ENCODE measurements at places on chromosomes 5 and 9.

GRCh38 chr5:127216898-127217675 lies 73.5 kb upstream of the MEGF10 start:
- DNase-seq: no peak

GRCh38 chr9:134372581-134373267 lies 46.5 kb downstream of the RXRA start:
- DNase-seq: no peak

GRCh38 chr5:96312383-96312782 lies 120.7 kb downstream of the PCSK1 start:
- DNase-seq: no peak

GRCh38 chr5:60010853-60011252 lies 117.3 kb upstream of the PDE4D start:
- DNase-seq: no peak

DNA sequence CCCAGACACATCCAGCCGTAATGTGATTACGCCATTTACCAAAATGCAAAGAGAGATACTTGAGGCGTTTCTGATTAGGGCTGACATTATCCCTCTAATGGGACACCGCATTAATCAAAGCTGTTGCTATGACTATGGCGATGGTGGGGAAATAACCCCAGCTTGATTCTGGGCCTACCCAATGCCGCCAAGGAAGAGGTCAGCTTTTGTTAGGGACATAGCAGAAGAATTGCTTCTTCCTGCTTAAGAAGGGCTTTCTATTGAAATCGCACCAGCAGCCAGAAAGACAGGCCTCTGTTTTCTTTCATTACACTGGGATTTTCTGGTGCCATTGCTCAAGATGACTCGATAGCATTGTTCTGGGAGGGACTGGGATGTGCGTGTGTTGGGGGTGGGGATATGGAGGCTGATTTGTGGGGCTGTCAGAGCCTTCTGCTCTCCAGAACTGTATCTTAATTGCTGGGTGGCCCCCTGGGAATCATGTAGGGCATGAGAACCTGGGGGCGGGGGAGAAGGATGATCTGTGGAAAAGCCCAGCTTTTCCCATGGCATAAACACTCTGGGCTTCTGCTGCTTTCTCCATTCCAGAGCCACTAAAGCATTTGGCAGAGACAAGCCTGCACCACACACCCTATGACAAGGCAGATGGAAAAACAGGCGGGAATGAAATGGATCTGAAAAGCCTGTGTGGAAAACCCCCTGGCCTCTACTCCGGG lies 106.5 kb upstream of the RAD23B start:
- DNase-seq: no peak

DNA sequence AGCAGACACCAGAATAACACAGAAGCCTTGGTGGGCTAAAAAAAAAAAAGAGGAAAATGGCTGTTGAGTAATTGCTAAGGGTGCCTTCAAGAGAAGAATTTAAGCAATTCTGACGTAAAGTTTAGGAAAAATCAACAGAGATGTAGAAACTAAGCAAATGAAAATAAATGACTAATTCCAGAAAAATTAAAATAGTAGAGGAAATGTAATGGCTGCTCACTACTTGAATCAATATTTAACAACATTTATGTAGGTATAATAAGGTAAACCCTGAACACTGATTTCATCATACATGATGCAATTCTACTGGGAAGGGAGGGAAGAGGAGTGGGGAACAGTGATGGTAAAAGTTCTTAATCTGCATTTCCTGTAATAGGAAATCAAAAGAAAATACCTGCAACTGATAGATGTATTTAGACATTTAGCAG lies 41.4 kb downstream of the PUM3 start:
- DNase-seq: no peak

DNA sequence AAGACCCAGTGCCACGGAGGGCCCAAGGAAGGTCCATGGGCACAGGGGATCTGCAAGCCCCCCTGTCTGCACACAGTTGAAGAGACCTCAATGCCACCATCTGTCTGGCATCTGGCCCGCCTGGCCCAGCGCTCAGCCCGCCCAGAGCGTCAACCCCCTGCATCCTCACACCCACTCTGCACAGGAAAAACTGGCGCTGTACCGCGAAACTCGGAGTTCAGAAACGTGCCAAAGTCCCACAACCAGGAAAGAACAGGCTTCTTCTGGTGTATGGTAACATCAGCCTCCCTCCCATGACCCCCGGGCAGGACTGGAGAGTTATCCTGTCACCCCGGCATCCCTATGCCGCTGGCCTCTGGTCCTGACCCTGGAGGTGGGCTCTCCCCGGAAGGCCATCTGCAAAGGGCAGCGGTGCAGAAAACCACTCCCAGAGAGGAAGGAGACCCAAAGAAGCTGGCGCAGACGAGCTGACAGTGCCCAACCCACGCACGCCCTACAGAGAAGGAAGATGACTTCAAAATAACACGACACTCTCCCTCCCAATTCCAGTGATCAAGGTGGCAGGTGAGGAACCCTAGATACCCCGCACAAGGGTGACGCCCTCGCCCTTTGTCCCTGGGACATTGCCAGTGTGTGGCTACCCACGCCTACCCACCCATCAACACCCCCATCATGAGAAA lies 18.9 kb downstream of the VAV2 start:
- no peak for DNase-seq

GRCh38 chr9:114950761-114951160 lies 20.4 kb upstream of the TNFSF8 start:
- DNase-seq: no peak

DNA sequence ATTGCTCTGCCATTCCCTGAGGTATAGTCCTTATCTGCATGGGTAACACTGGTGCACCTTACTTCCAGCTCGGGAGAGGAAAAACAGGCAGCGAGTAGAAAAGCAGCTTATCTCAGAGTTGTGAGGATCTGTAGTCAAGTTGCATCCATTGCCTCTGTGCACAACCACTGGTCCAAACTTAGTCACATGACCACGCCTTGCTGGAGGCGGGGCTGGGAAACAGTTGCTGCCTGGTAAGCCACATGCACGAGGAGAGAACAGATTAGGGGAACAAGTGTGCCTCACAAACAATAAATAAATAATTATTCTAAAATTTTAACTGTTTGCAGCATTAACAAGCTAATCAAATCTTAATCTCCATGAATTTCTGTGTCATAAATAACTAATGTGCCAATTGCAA lies 18.6 kb downstream of the ZNF622 start:
- no peak for DNase-seq

DNA sequence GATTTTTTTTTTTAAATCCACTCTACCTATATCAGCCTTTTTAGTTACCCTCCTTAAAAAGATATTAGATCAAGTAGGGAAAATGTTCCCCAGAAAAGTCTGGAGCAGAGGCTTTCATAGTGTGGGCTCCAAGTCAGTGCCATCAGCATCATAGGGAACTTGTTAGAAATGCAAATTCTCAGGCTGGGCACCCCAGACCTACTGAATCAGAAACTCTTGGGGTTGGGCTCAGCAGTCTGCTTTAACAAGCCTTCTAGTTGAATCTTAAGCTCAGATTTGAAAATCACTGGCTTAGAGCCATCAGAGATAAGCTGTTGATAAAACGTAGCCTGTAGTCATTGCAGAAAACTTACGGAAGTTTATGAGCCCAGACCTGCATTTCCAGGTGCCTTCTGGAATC lies 140.1 kb downstream of the TMEM38B start:
- DNase-seq: no peak

- no peak for DNase-seq
Observed at GRCh38 chr5:148524721-148525120, 129.6 kb downstream of the HTR4 start.

- no peak for DNase-seq
Observed at GRCh38 chr5:165892383-165892782, 2387.0 kb downstream of the MAT2B start.

DNA sequence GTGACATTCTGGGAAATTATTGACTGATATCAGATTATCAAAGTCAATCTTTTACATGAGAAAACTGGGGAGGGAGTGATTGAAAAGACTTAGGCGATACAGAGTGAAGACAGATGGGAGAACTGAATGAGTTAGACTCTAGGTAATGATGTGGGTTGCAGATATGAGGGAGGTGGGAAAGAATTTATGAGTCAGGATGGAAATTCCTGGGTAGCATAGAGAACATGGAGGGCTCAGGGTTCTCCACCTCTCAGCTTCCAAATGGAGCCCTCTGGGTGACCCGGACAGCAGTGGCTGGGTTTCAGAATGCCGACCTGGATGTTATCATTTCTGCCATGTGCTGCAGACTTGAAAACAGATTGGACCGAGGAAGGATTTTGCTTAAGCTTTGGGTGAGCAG lies 75.4 kb upstream of the SHB start:
- DNase-seq: no peak

GRCh38 chr5:134567641-134568336 lies 42.3 kb downstream of the JADE2 start:
- DNase-seq: no peak

Data from NCI-H187 (cell line).